ENCODE measurements at places on chromosomes 16 and 17. TPM values are rescaled to one million over a fixed set of nuclear protein-coding genes. Genes with fewer than 3 reads are reported as not detected.

- DNase-seq: peak; percentile 93
Measured at GRCh38 chr17:7403977-7404736, at the start of gene TMEM256. Gene TMEM256, minus strand, starts transcription at chr17:7404097. Its CDS starts 13 bp downstream, at chr17:7404084.

GRCh38 chr17:73782641-73783381 lies 138.6 kb upstream of the SDK2 start:
- DNase-seq: no peak

DNA sequence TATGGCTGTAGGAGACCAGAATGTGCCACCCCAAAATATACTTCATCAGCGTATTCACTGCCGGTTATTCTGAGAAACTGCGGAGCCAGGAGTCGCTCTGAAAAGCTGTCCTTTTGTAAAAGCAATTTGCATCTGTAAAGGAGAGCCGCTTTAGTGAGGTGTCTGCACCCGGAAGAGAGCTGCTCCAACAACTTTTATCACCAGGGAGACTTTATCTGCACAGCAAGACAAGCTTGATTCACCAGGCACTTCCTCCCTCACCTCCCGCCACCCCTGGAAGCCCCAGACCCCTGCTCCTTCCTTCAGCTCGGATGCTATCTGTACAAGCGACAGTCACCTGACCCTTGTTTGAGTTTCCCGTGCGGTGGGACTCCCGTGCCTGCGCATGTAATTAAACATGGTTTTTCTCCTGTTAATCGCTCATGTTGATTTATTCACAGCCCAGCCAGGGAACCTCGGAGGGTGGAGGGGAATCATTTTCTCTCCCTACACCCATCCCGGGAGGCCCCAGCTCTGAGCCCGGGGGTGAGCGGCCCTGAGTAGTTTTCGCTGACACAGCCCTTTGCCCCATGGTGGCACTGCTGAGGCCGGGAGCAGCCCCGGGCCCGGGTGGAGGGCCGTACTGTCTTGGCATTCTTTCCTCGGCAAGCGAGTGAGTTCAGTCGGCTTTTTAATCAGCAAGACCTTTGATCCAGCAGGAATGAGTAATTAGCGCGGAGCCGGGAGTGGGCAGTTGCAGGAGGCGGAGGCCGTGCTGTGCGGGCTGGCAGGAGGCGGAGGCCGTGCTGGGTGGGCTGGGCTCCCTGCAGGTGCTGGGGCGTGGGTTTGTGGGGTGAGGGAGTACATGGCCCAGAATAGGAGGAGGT lies 222.7 kb upstream of the CIBAR2 start:
- DNase-seq: no peak

DNA sequence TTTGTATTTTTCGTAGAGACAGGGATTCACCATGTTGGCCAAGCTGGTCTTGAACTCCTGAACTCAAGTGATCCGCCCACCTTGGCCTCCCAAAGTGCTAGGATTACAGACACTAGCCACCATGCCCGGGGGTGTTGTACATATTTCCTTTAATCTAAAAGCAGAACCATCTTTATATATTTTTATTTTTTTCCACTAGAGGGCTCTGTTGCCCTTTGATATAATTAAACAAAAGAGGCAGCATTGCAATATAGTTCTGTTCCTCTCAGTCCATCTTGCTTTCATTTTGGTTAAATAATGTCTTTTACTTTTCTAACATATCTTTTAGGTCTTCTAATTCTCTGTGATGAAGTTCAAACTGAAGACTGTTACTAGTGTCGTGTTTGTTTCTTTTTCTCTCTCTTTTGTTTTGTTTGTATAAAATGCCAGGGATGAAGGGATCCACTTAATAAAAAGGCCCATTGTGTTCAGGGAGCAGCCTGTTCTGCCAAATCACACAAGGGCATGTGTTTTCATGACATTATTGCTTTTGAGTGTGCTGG lies 23.4 kb downstream of the WWOX start:
- DNase-seq: peak; percentile 58

GRCh38 chr17:31858642-31859486 lies at the start of gene COPRS:
Gene COPRS, minus strand, starts transcription at chr17:31859244. Its CDS starts 45 bp downstream, at chr17:31859199.
- peak; percentile 75 for DNase-seq

DNA sequence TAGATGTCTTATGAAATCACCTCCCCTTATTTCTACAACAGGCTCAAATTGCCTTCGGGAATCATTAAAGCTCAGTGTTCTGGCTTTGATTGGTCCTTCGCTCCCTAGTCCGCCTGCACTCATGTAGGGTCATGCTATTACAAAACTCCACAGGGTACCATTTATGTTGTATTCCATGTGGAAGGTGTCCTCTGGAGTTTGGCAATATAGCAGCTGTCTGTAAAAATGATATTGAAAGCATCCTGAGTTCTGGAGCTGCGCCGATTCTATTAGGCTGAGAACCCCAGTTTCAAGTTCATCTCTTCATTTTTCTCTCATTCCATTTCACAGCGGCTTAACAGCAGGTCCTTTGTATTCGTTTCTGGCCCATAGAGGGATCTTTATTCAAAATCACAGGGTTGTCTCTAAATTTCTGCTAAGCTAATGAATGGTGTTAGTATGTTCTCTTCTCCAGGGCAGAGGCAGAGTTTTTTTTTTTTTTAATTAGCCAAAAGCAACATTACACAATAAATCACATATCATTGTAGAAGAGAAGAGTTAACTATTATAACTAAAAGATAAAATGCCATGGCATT lies 71.9 kb upstream of the TEKT1 start:
- no peak for DNase-seq

- no peak for DNase-seq
Measured at GRCh38 chr17:51046514-51047384, 73.9 kb downstream of the SPAG9 start.

DNA sequence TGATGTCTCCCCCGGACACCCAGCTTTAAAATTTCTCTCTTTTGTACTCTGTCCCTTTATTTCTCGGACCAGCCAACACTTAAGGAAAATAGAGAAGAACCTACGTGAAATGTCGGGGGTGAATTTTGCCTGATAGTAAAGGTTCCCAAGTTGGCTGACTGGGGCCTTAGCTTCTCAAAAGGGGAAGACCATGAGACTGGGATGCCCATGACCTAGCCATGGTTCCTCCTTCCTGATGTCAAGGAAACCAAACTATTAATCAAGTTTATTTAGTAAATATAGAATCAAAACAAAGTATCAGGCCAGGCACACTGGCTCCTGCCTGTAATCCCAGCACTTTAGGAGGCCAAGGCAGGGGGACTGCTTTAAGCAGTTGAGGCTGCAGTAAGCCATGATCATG lies 2.4 kb upstream of the EIF1 start:
- no peak for DNase-seq

DNA sequence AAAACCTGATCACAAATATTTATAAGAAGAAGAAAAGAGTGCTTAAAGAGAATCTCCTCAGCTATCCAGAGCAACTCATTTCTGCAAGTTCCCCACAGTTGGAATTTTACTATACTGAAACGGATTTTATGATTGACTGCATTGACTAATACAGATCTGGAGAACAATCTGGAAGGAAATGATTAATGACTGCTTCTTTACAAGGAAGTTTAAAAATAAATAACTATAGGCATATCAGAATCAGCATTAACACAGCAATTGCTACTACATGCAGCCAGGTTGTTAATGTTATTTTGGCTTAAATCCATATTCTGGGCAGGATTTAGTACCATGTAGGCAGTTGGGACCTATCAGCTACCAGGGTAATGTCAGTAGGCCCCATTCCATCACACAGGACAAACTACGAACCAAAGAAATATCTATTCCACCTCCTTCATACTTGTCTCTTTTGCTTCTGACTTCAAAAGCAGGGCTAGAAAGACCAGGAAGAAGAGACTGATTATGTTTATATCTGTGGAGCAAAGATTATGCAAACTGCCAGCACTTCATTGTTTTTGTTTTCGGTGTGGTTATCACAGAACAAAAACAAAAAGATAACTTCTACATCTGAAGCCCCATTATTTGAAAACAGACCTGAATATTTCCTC lies 3.9 kb downstream of the SKAP1 start:
- no peak for DNase-seq

- no peak for DNase-seq
Measured at GRCh38 chr17:6297960-6298359, 137.0 kb downstream of the AIPL1 start.

- no peak for DNase-seq
Measured at GRCh38 chr17:44281570-44281969, 13.6 kb upstream of the SLC4A1 start.

DNA sequence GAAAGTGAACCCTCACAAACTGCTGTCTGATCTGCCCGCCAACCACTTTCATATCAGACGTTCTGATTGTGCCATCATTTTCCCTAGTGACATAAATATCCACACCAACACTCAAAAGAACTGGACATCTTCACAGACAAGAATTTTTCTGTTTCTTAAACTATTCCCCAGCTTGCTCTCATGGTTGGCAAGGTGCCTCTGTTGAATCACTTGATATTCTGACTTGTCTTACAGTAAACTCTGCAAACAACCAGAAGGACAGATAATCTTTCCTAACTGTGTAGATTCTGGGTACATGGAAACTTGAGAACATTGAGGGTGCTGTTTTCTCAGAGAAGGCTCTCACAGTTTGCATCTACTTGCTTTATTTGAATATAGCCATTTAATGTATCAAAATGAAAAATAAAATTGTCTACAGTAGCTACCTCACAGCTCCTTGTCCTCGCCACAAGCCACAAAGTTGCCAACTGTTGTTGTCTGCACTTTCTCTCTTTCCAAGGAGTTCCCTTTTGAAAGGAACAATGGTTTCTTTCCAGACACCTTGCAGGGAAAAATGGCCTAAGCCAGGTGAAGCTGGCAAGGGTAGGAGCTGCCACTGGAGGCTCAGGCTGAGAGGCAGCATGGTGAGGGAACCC lies 46.0 kb upstream of the ADAMTS18 start:
- DNase-seq: no peak

- peak; percentile 31 for DNase-seq
Measured at GRCh38 chr16:52191531-52192134, 355.3 kb downstream of the TOX3 start.

DNA sequence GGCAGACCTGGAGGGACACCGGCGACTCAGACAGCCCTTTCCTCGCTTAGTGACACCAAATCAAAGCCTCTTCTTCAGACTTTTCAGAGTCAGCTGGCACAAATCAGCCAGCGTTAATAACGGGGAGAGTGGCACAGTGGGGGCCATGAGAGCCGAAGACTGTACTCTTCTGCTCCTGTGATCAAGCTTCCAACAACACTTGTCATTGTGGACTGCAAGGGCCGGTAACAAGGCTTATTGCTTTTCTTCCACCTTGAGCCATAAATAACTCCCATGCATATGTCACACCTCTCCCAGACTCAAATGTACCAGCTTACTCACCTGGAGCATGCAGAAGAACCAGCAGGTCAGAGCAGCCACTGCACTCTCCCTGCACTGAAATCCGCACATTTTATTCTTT lies 12.8 kb downstream of the FLCN start:
- DNase-seq: no peak

- DNase-seq: no peak
Measured at GRCh38 chr16:57039148-57039812, 49.9 kb downstream of the NLRC5 start.

- no peak for DNase-seq
Measured at GRCh38 chr16:28549301-28549899, 4.3 kb upstream of the SGF29 start.

GRCh38 chr16:6633456-6633855 lies 699.2 kb upstream of the RBFOX1 start:
- no peak for DNase-seq

GRCh38 chr17:55576237-55576995 lies 65.2 kb upstream of the SMIM36 start:
- peak; percentile 14 for DNase-seq

GRCh38 chr16:79164388-79164995 lies 436.0 kb downstream of the MAF start:
- DNase-seq: no peak

- no peak for DNase-seq
Measured at GRCh38 chr17:66684731-66685130, 150.2 kb upstream of the CACNG5 start.

- DNase-seq: no peak
Measured at GRCh38 chr16:72807245-72807644, 240.7 kb downstream of the ZFHX3 start.

- DNase-seq: no peak
Measured at GRCh38 chr16:77496934-77497333, 62.1 kb upstream of the ADAMTS18 start.

GRCh38 chr17:83194186-83194561 lies 114.8 kb downstream of the METRNL start:
- no peak for DNase-seq

GRCh38 chr17:72426321-72426720 lies 305.5 kb downstream of the SOX9 start:
- DNase-seq: no peak

- DNase-seq: no peak
Measured at GRCh38 chr17:6591599-6592158, 35.3 kb upstream of the PITPNM3 start.

- no peak for DNase-seq
Measured at GRCh38 chr16:21265104-21265837, 12.8 kb downstream of the CRYM start.

Gene MYH13
- polyA plus RNA-seq: not detected

Gene LITAFD
- polyA plus RNA-seq: not detected

Gene IL32
- 3.0 TPM for polyA plus RNA-seq

Gene TP53TG3C
- not detected for polyA plus RNA-seq

Gene ANKFN1
- not detected for polyA plus RNA-seq

Gene EME1
- not detected for polyA plus RNA-seq

Gene IGFBP4
- polyA plus RNA-seq: 66.5 TPM

Gene BIRC5
- polyA plus RNA-seq: not detected

Gene CDH5
- not detected for polyA plus RNA-seq

Gene MEAK7
- 2.1 TPM for polyA plus RNA-seq

Gene HEXD
- polyA plus RNA-seq: 17.5 TPM

Data from naive B cell (primary cell).